Brain (organoid and tissue), 16 donors: ENCODE measurements at places on chromosomes 13 and 19. TPM values are rescaled to one million over a fixed set of nuclear protein-coding genes. Genes with fewer than 3 reads are reported as not detected.

DNA sequence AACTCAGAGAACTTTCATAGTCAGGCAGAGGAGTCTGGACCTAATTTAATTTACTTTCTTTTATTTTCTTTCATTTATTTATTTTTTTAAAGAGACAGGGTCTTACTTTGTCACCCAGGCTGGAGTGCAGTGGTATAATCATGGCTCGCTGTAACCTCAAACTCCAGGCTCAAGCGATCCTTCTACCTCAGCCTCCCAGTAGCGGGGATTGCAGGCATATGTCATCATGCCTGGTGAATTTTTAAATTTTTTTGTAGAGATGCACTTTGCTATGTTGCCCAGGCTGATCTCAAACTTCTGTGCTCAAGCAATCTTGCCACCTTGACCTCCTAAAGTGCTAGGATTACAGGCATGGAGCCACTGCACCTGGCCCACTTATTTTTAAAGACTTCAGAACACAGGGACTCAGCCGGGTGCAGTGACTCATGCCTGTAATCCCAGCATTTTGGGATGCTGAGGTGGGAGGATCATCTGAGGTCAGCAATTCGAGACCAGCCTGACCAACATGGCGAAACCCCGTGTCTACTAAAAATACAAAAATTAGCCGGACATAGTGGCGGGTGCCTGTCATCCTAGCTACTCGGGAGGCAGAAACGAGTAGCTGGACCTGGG lies 50.6 kb downstream of the KLF5 start:
- no peak for DNase-seq

- DNase-seq: no peak
These were observed 5.5 kb upstream of the GPATCH1 start for GRCh38 chr19:33075519-33075918.

- no peak for DNase-seq
These were observed 67.5 kb downstream of the CHST8 start for GRCh38 chr19:33689138-33689746.

DNA sequence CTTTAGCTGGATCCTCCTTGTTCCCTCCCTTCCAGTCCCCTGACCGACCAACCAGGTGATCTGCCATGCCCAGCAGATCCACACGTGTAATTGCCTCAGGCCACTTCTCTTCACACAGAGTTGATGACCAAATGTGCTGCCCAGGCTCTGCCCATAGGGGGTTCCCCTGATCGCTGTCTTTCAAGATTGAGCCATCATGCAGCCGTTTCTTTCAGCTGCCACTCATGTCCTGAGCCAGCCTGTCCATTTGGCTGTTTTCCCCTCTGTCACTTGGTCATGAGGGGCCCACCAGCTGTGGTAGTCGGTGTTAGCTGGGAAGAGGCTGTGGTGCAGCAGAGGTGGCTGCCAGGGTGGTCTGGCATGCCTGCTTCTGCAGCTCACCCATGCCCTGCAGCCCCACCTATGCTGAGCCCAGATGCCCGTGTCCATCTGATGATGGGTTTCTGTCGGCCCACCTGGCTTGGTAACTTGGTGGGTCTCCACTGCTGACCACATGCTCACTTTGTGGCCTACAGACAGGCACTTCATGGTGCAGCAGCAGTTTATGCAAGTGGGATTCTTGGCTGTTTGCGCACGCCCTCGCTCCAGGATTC lies 35.6 kb upstream of the GPR183 start:
- no peak for DNase-seq

HOMER3 gene
- 35.0 TPM for polyA plus RNA-seq
